ENCODE measurements at places on chromosomes 2 and 18.
A peak's percentile ranks its signal among the peaks of the same experiment; 100 is the strongest.

- no peak for DNase-seq
These were observed 91.5 kb downstream of the EIPR1 start for GRCh38 chr2:3285901-3286645.

DNA sequence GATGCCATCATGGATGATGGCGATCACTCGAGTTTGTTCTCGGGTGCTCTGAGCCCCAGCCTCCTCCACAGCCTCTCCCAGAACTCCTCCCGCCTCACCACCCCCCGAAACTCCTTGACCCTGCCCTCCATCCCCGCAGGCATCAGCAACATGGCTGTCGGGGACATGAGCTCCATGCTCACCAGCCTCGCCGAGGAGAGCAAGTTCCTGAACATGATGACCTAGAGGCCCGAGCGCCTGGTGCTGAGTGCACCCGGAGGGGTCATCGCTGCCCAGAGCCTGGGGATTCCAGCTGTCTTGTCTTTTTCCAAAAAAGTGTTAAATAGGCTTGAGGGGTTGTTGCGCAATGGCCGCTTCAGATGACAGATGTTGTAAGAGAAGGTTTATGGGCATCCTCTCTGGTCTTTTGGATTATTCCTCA lies 254.8 kb downstream of the GLI2 start:
- no peak for DNase-seq

GRCh38 chr18:52337276-52337675 lies 2.7 kb upstream of the DCC start:
- no peak for DNase-seq

DNA sequence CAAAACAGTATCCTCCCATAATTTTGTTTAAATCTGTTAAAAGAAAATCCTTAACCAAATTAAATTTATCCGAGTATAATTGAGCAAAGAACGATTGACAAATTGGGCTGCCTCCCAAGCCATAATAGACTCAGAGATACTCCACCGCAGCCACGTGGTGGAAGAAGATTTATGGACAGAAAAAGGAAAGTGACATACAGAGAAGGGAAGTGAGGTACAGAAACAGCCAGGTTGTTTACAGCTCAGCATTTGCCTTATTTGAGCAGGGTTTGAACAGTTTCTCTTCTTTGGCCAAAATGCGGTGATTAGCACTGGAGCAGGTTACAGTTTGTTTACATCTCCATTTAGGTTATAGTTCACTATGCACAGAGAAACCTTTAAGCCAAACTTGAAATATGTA lies 60.8 kb downstream of the KYNU start:
- DNase-seq: no peak

DNA sequence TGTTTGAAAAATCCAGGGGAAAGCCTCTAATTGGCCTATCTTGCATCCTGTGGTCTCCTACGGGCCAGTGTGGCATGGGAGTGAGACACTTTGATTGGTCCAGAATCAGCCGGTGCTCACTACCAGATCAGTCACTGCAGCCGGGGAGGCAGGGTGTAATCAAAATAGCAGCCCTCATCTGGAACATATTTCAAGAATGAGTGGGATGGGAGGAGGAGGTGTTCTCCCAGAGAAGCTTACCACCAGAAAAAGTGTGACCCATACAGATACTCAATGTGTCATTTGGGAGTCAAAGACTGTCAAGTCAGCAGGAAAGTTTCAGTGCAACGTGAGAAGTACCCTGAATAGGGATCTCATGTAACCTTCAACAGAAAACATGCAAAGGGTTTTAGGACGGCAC lies 393.9 kb upstream of the SLC14A2 start:
- no peak for DNase-seq

DNA sequence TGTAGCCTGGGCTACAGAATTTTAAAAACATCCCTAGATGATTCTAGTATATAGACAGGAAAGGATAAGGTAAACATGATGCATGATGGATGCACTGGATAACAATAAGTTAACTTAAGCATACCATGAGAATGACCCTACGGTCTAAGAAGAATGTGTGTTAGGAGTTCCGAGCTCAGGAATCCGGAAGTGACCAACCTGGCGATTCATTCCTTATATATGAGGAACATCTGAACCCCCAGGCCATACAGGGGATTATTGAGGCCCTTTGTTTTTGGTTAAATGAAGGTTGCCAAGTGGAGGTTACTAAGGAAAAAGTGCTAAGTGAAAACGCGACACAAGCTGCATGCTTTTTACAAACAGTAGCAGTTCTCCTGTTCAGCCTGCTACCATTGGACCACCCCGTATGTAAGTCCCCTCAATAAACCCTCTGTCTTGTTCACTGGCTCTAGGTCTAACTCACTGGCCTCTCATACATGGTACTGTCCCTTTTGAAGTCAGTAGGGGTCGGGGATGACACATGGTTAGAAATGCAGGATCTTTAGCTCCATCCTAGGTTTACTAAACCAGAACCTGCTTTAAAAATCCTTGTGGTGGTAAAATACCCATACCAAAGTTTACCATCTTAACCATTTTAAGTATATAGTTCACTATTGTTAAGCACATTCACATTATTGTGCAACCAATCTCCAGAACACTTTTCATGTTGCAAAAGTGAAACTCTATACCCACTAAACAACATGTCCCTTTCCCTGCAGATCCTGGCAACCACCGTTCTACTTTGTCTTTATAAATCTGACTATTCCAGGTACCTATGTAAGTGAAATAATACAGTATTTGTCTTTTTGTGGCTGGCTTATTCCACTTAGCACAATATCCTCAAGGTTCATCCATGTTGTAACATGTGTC lies 111.0 kb upstream of the MAP4K3 start:
- DNase-seq: no peak

GRCh38 chr2:226984750-226985582 lies 149.1 kb downstream of the RHBDD1 start:
- peak; percentile 38 for DNase-seq

DNA sequence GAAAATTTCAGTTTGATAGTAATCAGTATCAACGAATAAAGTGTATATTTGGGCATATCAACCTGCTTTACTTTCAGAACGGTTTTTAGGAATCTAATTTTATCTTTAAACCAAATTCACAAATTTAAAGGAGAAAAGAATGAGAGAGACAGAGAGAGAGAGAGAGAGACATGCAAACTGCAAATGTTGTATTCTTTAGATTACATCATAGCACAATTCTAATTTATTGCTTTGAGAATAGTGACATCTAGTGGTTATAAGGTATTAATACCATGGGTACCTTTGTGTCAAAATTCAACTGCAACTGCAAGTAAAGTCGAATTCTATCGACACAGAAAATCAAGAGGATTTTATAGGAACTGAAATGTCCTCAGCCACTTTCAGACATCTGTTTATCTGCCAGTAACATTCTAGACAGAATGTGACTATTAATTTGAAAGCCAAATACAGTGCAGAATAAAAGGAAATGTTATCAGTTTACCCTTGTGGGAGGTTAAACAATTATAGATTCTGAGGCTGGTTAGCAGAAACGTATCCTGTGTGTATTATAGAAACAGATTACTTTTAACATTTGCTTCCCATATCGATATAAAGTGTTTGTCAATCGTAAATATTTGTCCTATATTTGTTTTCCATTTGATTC lies 529.8 kb upstream of the VRK2 start:
- peak; percentile 20 for DNase-seq

DNA sequence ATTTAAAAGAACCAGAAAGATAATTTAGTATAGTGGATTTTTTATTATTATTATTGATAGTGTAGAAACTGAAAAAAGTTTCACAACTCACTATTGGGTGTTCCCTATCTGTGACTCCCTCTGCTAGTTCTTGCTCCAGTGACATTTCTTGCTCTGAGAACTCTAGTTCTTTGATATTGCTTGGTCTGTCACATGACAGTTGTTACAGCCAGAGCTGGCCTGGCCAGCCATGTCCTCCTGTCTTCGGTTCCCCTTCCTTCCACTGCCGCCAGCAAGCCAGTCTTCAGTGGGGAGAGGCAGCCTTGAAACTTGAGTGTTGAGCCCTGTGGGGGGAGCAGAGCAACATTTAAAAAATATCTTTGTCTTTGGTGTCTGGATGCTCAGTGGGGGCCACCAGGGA lies 7.6 kb upstream of the THOC1 start:
- DNase-seq: no peak

DNA sequence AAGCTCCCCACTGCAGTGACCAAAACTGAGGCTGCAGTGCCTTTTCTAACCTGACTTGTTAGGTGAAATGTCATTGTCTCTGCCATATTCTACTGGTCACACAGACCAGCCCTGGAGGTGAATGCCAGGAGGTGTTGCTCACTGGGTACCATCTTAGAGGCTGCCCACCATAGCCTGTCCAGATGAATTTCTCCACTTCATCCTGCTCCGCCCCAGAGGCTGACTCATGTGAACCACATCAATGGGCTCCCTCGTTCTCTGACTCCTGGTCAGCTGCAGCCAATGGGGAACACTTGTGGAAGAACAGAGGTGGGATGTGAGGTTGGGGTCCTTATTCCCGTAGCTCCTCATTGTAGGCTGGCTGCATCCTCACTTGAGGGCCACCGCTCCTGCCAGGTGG lies 3.4 kb upstream of the NARS1 start:
- DNase-seq: no peak

DNA sequence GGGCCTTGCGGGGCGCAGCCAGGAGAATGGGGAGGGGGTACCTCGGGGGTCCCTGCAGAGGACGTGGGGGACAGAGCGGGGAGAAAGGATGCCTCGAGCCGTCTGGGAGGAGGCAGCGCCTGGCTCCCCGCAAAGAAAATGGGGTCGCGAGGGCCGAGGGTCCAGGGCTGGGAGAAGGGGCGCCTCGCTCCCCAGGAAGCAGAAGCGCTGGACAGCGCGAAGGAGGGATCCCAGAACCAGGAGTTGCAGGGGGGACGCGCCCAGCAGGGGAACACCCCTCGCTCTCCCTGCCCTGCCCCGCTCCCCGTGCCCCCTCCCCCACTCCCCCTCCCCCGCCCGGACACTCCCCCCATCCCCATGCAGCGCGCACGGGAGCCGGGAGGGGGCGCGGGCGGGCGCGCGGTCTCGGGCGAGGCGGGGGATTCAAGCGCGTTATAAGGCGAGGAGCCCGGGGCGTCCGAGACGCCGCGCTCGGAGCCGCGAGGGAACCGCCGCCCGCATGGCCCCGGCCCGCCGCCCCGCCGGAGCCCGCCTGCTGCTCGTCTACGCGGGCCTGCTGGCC lies at the start of gene ERFE:
TSS of gene ERFE (plus strand) at position 462 of the 562 bp plus-strand sequence. CDS start at position 500, 38 bp downstream.
- peak; percentile 50 for DNase-seq

DNA sequence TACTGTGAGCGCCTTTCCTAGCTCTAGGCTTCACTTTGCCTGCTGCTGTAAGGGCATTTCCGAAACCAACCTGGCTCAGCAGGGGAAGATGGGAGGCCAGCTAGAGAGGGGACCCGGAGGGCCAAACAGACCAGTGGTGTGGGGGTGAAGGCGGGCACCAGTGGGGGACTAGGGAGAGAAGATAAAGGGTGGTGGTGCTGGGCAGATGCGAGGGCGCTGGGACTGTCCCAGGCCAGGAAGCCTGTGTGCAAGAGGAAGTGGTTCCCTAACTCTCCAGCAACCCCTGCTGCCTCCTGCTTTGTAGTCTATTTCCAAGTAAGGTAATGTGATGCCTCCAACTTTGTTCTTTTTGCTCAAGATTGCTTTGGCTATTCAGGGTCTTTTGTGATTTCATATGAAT lies 73.1 kb downstream of the DNAH7 start:
- DNase-seq: no peak

- DNase-seq: no peak
These were observed 10.1 kb downstream of the RPL31 start for GRCh38 chr2:101012054-101012705.

GRCh38 chr2:121562269-121563176 lies 31.8 kb downstream of the RNU4ATAC start:
- DNase-seq: no peak

DNA sequence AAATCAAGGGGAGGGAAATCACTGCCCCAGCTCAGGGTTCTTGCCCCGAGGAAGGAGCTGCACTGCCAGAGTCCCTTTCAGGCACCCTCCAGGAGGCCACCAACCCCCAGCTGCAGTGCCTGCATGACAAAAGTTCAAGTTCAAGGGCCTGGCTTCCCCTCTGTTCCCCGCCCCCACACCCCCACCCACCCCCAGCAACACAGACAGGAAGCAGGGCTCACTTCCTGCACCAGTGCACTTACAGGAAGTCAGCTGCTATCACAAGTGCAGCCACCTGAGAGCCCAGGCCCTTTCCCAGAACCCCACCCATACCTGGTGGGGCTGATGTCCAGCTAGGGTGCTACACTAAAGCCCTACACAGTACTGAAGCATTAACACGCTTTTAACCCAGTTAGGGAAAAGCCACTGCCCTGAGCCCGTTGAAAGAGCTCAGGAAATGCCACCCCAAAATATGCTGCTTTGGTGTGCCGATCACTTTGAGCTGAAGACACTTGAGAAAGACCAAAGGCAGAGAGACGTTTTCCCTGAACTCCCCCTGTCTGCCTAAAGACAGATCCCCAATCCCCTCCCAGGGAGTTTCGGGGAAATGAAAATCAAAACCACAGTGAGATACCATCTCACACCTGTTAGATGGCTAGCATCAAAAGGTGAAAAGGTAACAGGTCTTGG lies 109.9 kb upstream of the CAB39 start:
- no peak for DNase-seq

Measured in NT2/D1 (cell line).